ENCODE measurements at places on chromosomes 16 and 17.

DNA sequence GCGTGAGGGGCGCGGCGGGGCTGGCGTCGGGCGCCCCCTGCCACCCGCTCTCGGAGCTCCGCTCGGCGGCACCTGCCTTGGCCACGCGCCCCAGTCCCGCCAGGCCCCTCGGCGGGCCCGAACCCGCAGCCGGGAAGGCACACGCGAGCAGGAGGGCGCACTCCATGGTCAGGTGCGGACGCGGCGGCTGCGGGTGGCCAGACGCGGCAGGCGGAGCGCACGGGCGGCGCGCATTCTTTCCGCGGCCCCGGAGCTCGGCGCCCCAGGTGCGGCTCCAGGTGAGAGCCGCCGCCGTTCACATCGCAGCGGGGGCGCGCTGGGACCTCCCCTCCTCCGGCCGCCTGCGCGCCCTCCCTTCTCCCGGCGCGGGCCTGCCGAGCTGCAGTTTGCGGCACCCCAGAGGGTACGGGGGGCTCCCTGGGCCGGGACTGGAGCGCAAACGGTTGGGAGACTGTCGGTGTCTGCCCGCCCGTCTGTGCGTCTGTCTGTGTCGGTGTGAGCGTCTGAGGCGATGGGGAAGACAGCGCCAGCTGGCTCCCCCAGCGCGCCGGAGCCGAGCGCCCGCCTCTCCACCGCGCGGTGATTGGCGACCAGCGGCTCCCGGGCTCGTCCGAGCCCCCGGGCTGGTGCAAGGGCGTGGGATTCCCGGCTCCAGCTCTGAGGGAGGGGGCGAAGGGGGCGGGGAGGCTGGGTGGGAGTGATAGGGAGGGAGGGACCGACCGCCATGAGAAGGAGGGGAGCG, at the start of gene ADAMTS18:
ADAMTS18 (minus strand) TSS at position 505 of the 742 bp plus-strand sequence; CDS start at position 166, 339 bp downstream.
- no peak for DNase-seq

GRCh38 chr17:34579979-34580684, 750 bp downstream of the TMEM132E start:
- DNase-seq, result peak; percentile 55

DNA sequence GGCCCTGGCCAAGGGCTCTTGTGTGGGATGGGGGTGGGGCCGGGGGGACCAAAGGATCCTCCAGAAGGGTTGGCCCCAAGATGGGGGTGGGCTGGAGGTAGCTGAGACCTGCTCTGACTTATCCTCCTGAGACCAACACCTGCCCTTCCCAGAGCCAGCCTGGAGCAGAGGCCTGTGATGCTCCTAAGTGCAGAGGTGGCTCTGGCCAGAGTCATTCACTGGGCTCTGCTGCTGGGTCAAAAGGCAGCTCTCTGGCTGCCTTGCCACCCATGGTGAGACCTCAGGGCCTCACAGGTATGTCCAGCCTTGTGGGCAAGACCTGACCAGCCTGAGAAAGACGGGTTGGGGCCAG, 393 bp downstream of the SERPINF2 start:
- DNase-seq, result no peak

- DNase-seq, result no peak
Observed at GRCh38 chr16:15581127-15581815, 61.7 kb downstream of the MARF1 start.

GRCh38 chr16:5032748-5033167, 977 bp downstream of the NAGPA start:
- no peak for DNase-seq

GRCh38 chr16:1538804-1539520, 5.5 kb downstream of the TMEM204 start:
- no peak for DNase-seq

Measured in right forelimb (tissue), 1 donor.